ENCODE measurements at places on chromosomes 6 and 20.
A peak's percentile ranks its signal among the peaks of the same experiment; 100 is the strongest.

DNA sequence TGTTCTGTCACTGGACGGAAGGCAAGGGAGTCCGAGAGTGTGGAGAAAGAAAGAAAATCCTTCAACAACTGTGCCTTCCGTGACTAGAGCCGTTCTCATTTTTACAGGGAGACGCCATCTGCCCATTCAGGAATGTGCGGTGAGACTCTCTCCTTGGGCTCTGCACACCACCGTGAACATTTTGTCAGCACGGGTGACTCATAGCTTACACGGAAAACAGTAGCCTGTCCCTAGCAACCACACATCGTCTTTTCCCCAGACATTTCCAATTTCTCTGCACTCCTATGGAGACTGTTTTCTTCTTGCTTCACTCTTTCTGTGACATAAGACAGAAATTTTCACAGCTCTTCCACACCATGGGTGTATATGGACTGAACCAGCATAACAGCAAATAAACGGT, 55.1 kb downstream of the TBXT start:
- DNase-seq: no peak

DNA sequence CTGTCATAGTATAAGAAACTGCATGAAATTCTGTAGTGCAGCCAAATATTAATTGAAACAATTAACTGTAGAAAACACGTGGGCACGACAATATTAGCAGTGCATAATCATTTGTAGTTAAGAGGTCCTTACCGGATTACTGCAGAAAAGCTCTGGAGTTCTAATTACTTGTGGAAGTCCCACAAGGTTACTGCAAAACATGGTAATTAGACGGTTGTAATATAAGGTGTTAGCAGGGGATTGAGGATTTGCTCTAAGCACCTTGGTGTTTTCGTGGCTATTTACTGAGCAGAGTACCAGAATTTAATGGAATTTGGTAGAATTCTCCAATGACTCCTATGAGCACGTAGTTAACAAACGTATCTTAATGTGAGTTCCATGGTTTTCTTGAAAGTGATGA, 473.6 kb upstream of the AGPAT4 start:
- DNase-seq: no peak

DNA sequence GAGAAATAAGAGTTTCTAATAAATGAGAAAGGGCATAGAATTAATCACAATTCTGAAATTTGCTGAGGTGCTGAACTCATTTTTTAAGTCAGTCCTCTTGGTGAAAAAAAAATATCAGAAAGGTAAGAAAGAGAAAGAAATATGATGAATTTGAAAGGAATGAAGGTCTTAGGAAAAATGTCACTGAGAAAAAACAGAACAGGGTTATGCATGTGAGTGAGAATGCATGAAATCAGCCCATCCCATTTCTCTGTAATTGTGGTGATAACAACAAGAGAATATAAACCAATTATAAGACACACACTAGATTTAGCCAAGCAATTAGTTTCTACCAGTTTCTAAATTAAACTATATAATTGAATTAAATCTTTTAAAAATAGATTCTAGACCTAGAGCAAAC, 138.9 kb downstream of the TBX18 start:
- no peak for DNase-seq

GRCh38 chr6:73965539-73966029, 269.6 kb downstream of the CD109 start:
- no peak for DNase-seq

- no peak for DNase-seq
Observed at GRCh38 chr6:11381801-11382513, 149.5 kb upstream of the NEDD9 start.

GRCh38 chr20:34636648-34637047, 40.2 kb downstream of the PIGU start:
- DNase-seq: no peak

GRCh38 chr20:4726710-4727397, 5.1 kb downstream of the PRND start:
- DNase-seq: no peak

GRCh38 chr6:119985952-119986736, 636.6 kb upstream of the MAN1A1 start:
- no peak for DNase-seq

DNA sequence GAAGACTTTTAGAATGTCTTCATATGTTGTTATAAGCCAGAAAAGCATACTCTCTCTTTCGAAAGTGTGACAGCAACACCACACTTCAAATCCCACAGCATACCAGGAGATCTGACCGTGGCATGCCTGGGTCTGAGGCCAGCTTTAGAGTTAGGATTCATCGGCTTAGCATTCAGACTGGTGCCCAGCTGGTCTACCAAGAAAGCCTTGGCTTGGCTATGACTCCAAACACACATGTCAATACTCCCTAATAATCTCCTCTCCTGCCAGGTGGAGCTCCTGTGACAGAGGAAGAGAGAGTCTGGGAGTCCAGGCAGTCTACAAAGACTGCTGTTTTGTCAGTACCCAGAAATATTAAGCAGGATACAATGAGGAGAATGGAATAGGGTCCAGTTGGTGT, 77.1 kb upstream of the MAN1A1 start:
- DNase-seq: no peak

GRCh38 chr20:61638802-61639585, 386.9 kb downstream of the CDH4 start:
- no peak for DNase-seq

DNA sequence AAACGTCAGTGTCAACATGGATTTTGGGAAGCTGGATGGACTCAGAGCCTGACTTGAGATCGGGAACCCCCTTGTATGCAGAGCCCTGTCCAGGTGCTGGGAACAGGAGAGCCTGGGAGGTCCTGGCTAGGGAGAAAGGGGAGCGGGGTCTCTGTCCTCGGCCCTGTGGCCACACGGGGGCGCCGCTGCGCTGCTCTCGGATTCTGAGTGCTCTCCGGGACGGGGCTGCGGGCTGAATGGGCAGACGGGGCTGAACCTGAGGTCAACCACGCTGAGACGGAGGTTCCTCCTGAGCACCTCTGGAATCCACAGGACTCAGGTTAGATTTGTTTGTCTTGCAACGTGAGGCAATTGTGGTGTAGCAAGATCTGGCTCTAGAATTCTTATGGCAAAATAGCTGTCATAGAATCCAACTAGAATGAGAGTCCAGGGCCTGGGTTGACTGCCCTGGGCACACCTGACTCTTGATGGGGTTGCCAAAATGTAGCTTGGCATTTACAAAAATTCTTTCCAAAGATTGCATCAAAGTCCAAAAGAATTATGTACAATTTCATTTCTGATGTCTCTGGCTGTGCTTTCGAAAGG, 20.6 kb upstream of the HLA-F start:
- DNase-seq: no peak

DNA sequence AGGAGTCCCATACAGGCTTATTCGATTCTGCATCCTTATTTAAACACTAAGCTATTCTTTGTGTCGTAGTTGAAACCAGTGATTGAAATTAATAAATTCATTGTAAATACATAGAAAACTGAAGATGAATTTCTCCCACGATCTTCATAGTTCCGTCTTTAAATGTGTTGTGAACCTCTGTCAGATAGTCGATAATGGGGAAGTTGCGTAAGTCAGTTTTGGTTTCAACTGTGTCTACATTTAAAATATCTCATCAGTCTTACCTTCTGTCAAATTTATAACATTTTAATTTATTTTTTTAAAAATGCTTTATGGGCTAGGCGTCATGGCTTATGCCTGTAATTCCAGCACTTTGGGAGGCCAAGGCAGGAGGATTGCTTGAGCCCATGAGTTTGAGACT, 12.7 kb downstream of the STX11 start:
- DNase-seq: no peak

GRCh38 chr6:131136021-131136786, 937 bp downstream of the AKAP7 start:
- no peak for DNase-seq

GRCh38 chr20:57768519-57768918, 58.7 kb upstream of the PMEPA1 start:
- DNase-seq: no peak

DNA sequence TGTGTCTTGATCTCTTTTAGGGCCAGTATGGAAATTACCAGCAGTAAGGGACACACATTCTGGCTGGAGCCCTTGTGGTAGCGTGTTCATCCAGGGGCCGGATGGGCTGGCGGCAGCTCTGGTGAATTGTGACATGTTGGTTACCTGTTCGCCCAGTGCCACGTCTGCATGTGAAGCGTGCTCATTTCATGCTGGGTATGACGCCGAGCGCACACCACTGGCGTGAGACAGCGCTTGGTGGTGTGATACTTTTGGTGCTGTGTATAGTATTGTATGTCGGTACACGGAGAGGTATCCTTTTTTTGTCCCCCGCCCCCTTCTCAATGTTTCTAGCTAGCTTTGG, 3.7 kb upstream of the MTG2 start:
- DNase-seq: no peak

DNA sequence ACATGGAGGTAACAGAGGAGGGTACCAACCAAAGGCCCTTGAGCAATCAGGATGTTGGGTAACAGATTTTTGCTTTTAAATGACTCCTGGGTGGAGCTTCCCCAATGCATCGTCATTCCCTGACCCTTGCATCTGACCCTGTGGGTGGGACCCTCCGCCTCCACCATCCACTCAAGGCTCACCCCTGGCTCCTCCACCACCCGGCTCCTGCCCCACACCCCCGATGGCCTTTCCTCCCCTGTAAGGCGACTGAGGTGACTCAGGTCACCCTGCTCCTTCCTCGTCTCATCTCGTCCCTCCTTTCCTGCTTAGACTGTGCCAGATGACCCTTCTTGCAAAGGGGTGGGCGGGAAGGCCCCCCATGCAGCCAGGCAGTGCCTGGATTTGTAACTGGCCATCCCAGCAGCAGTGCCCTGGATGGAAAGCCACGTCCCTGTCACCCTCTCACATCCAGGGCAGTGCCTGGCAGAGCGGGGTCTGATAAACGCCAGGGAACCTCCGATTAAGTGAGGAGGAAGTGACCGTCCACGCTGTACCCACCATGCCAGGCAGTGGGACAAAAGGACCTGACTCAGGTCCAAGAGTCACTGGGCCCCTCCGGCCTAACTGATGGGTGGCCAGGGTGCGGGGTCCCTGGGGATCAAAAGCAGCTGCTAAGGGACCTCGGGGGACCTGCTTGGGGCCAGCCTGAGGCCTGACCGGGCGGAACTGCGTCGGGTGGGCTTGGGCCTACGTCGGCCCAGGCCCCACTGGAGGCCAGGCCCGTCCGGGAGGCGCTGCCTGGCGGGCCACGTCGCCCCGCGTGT, 624 bp upstream of the NPEPL1 start:
- peak; percentile 87 for DNase-seq

DNA sequence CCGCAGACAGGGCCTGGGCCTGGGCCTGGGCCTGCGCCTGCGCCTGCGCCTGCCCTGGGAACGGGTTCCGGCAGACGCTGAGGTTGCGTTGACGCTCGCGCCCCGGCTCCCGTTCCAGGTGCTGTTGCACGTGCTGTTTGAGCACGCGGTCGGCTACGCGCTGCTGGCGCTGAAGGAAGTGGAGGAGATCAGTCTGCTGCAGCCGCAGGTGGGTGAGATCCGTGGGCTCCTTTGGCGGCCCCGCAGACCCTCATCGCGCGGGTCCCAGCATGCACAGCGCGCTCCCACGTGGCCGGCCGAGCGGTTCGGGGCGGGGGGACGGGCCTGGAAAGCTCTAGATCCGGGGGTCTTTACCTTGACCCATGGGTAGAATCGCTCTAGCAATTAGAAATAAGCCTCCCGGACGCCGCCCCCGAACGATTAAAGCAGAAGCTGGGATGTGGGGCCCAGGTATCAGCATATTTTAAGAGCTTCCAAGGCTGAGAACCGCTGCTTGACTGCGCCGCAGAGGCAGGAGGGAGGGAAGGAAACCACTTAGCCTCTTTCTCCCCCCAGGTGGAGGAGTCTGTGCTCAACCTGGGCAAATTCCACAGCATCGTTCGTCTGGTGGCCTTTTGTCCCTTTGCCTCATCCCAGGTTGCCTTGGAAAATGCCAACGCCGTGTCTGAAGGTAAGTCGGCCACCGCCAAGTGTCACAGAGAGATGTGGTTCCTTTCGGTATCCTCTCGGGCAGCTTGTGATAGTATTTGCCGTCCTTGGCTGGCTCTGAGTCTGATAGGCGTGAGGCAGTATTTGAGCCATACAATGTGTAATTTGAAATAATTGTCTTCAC, 508 bp downstream of the NOP56 start:
- DNase-seq: no peak

DNA sequence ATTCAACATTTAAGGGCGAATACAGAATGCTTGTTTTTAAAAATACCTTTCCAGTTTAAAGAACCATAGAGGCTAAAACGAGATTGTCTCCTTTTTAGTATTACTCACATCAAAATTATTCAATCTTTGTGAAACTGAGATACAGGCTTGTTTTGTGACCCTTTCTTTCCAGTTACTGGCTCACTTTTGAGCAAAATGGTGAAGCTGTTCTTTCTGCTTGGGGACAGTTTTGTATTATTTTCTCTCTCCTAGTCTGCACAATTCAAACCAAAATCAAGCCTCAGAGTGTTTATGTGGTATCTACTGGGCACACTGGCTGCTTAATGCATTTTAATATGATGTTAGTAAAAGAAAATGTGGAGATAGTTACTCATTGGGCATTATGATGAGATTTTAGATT, 36.5 kb downstream of the HIVEP1 start:
- no peak for DNase-seq

All from right atrium auricular region (tissue), 2 donors.